ENCODE measurements at places on chromosomes 11 and 22.

DNA sequence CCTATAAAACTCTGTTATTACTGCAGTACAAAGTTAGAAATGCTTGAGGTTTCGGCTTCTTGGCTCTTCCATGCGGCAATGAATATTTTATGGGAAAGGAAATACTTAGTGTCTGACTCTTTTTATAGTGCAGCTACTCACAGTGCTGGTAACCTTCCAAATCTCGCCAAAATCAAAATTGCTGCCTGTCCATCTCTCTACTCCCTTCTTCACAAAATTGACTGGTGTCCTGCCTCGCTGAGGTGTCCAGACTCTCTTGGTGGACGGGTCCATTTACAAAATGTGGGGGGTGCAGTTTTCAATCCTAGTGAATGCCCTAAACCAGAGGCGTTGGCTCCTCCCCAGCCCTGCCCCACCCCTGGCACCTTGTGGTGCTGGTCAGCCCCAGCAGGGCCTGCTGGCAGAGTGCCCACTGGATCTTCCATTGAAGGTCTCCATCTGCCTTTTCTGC lies 73.5 kb downstream of the ZBTB16 start:
- H3K27ac ChIP-seq: no peak overlapping the region
- H3K4me1 ChIP-seq: peaks cover 82% of the 10 kb centered on the region
- no peaks in the 10 kb centered on the region for H3K27me3 ChIP-seq
- no peak overlapping the region for H3K4me3 ChIP-seq

DNA sequence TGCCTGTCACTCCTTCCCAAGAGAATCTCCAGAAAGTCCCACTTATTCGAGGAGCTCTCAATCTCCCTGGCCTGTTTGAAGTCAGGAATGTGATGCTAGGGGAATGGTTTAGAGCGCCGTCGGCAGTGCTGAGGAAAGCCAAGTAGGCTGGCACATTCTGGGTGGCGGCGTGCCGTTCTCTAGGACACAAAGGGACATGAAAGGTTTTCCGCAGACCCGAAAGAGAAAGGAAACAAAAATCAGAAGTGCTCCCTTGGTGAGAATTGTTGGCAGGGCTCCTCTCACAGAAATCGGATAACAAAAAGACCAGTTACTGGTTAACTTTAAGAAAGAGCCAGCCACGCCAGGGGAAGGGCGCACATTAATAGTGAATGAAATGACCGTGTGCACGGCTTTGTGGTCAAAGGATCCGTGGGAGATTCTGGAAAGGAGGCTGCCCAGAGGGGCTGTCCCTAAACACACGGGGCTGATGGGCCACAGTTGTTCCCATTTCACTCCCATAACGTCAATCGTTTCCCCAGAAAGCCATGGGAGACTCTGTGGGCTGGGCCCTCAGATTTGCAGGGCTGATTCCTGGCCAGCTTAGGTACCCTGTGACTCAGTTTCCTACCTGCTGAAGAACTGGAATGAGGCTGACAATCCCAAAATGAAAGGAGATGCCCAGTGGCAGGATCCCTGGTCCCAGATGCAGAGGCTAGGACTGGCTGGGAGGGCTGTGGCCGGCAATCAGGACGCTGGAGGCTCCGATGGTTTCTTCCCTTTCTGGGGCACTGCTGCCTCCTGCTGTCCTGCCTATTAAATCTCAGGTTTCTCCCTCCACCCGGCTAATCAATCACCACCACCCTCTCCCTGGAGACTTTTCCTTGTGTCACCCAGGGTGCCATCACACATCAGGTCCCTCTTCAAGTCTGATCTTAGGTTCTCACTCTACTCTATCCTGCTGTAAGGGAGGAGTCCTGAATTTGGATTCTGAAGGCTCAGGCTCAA lies 82.3 kb downstream of the RCN1 start:
- peak; percentile 62 for DNase-seq
- peaks cover 3% of the 10 kb centered on the region for H3K27me3 ChIP-seq
- H3K27ac ChIP-seq: no peak overlapping the region
- peaks cover 24% of the 10 kb centered on the region for H3K4me1 ChIP-seq

DNA sequence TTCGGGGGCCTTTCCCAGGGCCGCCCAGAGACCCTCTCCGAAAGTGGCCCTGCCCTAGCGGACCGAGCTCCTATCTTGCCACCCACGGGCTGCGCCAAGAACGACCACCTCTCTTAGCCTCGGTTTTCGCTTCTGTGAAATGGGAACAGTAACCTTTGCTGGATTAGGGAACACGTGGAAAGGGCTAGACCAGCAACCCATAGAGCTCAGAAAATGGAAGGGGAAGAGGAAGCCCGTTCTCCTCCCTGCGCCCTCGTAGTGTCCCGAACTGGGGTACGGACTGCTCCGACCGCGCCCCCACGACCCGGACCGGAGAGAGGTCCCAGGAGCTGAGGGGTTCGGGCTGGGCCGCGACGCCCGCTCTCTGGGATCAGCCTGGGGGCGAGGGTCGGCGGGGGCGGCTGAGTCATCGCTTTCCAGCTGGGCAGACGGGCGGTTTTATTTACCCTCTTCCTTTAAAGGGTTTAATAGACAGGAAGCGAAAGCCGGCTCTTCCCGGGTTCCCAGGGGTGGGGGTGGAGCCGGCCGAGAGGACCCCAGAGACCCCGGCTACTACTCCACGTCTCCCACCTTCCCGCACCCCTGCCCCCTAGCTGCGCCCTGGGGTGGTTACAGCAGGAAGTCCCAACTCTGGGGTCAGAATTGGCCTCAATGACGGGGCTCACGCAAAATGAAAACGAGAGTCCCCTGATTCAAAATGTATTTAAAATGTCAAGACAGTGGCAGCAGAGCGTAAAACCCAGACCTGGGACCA lies 907 bp upstream of the PHLDA2 start:
- DNase-seq: no peak
- H3K27ac ChIP-seq: no peak overlapping the region
- H3K4me1 ChIP-seq: peaks cover 15% of the 10 kb centered on the region
- H3K27me3 ChIP-seq: peaks cover 62% of the 10 kb centered on the region
- no peaks in the 10 kb centered on the region for H3K36me3 ChIP-seq

DNA sequence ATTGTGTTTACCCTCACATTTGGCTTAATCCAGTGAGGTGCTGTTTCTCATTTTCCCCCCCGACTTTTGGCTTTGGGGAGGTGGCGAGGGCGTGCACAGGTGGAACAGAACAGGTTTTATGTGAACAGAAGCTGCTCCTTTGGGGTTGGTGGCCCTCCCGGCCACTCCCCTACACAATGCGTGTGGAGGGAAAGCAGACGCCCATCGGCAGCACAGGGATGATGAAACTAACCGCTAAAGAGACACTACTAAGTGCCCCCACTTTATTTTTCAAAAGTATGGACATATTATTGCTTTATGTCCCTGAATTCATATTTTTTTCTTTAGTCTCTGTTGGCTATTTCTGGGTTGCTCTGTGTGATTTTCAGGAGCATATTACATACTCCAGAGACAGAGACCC lies 160.9 kb downstream of the ENTHD1 start:
- no peaks in the 10 kb centered on the region for H3K36me3 ChIP-seq
- peaks cover 14% of the 10 kb centered on the region for H3K27me3 ChIP-seq
- H3K27ac ChIP-seq: no peak overlapping the region
- H3K4me1 ChIP-seq: peaks cover 12% of the 10 kb centered on the region

- no peaks in the 10 kb centered on the region for H3K36me3 ChIP-seq
- peaks cover 27% of the 10 kb centered on the region for H3K27me3 ChIP-seq
- DNase-seq: no peak
- no peak overlapping the region for H3K4me3 ChIP-seq
Observed at GRCh38 chr22:46586123-46586519, 34.1 kb upstream of the GRAMD4 start.

DNA sequence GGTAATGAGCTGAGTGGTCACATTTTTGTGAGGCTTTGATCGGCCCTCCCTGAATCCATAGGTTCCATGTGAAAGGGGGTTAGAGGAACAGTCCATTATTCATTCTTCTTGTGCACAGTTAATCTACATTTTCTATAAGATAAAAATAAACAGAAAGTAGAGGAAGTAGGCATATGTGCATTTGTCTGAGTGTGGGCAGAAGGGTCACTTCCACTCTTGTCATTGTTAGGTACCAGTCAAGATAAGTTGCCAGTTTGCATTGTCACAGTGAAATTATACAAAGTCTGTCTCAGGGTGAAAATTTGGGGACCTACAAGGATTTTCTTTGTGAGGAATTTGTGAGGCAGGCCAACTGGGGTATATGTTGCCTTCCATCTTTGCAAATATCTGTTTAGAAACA lies 4.6 kb upstream of the APOL4 start:
- peaks cover 4% of the 10 kb centered on the region for H3K4me1 ChIP-seq
- peaks cover 2% of the 10 kb centered on the region for H3K27me3 ChIP-seq
- no peak overlapping the region for H3K4me3 ChIP-seq
- H3K36me3 ChIP-seq: peaks cover 2% of the 10 kb centered on the region

Measured in neural crest cell (in vitro differentiated cells).